Foreskin keratinocyte (primary cell): ENCODE measurements at places on chromosomes 7 and 10.

DNA sequence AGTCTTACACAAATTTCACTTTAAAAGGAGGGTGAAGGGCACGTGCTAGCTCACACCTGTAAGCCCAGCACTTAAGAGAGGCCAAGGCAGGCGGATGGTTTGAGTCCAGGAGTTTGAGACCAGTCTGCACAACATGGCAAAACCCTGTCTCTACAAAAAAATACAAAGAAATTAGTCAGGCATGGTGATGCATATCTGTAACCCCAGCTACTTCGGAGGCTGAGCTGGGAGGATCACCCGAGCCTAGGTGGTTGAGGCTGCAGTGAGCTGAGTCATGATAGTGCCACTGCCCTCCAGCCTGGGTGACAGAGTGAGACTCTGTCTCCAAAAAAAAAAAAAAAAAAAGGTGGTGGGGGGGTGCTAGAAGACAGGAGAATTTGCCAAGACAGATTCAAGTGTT, 237.3 kb upstream of the KLF14 start:
- no peak for DNase-seq

GRCh38 chr7:2947058-2947780, 96.4 kb downstream of the CARD11 start:
- DNase-seq = no peak

- DNase-seq = no peak
Measured at GRCh38 chr10:78933828-78934531, 134.8 kb upstream of the ZMIZ1 start.

- DNase-seq = no peak
Measured at GRCh38 chr10:30751678-30752331, 122.3 kb upstream of the LYZL2 start.

DNA sequence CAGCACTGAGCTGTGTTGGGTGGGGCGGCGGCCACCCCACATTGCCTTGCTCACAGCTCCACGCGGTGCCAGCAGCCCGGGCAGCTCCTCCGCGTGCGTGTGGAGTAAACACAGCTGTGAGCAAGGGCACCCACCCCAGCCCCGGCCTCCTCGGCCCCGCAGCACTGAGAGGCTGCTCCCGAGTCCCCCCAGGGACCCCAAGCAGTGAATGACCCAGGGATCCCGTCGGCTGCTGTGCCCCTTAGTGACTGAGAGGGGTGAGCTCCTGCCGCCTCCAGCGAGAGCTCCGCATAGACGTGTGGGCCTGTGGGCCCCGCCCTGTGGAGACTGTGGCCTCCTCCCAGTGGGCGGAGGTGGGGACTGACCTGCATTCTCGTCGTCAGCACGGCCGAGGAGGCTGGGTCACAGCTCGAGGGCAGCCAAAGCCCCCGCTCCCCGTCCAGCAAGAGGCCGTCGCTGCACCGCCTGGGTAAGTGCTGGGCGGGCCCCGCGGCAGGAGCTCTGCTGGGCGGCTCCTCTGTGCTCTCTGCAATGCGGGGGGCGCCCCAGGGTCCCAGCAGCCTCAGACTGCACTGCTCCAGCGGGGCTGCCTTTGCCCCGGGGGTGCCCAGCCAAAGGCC, 29.9 kb upstream of the UTF1 start:
- no peak for DNase-seq

GRCh38 chr10:93115661-93116383, 42.1 kb downstream of the CYP26A1 start:
- peak; percentile 23 for DNase-seq

- no peak for DNase-seq
Measured at GRCh38 chr7:158463317-158463716, 124.3 kb downstream of the PTPRN2 start.

DNA sequence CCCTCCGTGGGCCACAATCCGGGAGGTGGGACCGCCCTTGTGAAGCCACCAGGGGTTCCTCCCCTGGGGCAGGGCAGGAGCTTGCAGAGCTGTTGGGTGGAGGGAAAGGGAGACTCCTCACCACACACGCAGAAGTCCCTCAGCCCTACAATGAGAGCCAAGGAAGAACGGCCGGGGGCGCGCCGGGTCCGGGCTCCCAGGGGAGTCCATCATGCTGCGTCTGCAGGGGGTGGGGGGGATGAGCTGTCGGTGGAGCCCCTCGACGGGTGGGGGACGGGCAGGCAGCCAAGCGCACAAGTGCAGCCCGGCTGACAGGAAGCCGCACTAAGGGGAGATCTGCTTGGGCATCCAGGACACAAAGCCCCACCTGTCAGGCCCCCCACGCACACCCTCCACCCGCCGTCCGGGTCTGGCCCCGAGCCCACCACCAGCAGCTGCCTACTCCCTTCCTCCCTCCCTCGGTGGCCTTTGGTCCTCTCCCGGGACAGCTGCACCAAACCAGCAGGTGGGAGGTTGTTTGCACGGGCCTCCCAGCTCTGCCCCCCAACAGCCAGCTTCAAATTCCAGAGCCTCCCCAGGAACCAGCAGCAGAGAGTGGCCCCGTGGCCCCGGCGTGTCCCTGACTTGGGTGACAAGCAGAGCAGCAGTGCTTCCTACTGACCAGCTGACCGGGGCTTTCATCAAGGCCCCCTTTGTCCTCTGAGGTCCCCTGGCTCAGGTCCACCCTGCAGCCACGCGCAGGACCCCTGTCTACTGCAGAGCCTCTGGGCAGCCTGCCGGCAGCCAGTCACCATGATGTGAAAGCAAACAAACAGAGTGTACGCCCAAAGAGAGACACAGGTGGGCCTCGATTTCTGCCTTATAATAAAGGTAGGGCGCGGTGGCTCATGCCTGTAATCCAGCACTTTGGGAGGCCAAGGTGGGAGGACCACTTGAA, 50.3 kb downstream of the HIP1 start:
- no peak for DNase-seq

DNA sequence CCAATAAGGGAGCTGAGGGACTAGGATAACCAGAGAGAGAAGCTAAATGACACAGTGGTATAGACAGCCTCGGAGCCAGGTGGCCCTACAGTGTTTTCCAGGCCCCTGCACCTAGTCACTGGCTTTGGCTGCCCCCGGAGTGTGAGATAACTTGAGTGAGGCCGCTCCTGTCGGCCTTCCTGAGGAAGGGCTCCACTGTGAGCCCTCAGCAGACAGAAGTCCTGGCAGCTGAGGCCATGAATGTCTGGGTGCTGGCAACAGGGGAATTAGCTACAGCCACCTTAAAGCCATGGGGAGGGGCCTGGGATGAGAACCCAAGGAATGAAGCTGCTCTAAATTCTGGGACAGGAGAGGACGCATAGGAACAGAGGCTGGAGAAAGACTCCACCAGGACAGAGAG, 4.6 kb upstream of the GDF10 start:
- no peak for DNase-seq

DNA sequence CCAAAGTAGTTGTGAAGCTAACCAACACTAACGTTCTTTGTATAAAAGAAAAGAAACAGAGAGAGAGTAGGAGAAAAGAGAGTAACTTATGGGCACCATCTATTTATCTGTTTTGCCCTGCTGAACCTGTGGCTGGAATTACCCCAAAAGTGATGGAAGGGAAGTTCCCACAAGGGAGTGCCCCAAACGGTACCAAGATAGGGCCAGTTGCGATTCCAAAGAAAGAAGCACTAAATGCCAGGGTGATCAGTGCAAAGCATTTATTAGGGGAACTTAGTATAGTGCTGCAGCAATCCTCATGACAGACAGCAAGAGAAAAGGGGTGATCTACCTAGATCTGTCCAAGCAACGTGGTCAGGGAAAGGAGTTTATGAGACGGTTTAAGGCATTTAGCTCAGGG, 190.2 kb downstream of the SORCS3 start:
- DNase-seq = no peak

GRCh38 chr7:107938456-107939250, 47.7 kb downstream of the DLD start:
- peak; percentile 70 for DNase-seq

DNA sequence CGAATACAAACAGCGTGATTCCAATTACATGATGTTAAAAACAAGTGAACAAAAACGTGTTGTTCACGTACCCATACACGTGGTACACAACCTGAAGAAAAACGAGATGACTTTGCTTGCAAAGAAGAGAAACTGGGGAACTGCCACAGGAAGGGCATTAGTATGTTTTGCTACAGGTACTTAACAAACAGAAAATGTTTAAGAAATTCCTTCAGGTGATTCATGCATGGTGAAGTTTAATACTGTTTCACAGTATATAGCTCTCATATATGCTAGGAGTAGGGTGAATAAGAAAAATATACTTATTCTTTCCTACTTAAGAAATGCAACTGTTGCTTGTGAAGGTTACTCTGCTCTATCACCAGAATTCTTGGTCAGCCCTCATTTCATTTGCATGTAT, 9.8 kb downstream of the SEC61G start:
- no peak for DNase-seq

DNA sequence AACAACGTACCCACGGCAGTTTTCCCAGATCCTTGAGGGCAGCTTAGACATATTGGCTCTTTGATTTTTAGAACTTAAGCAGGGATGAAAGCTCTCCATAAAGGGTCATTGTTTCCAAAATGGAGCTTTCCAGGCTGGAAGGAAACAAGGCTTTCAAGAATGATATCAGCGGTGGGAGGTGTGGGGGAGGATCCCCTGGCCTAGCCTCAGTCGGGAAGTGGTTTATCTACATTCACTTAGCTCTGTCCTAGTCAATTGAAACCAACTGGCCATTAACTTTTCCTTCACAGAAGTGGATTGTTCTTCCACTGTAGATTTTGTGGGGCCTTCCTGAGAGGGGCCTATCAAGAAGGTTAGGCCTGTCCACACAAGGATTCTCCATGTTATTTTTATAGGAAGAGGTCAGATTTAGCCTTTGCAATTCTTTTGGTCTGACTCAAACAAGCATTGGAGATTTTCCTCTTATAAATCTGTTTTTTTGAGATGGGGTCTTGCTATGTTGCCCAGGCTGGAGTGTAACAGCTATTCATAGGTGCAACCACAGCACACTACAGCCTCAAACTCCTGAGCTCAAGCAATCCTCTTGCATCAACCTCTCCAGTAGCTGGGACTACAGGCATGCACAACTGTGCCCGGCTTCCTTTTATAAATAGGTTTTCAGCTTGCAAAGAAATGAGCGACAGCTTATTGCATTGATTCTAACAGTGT, 343.5 kb downstream of the LRMDA start:
- DNase-seq = no peak

DNA sequence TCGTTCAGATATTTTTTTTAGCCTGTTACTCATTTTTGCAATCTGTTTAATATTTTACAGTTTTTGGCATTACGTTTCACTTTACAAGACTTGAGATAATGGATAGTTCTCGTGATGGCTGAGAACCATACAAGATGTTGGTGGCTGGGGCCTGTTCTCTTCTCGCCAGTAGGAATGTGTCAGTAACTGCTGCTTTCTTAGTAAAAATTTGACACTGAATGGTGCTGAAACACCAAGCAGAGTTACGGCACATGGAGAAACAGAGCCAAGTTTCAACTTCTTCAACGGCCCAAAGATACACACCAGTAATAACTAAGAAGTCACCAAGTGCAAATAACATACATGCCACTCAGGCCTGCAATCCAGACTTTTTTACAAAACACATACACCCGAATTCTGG, 130.4 kb downstream of the NRP1 start:
- no peak for DNase-seq

- peak; percentile 49 for DNase-seq
Measured at GRCh38 chr10:17527514-17528146, 73.2 kb upstream of the ST8SIA6 start.

- DNase-seq = no peak
Measured at GRCh38 chr7:7639421-7639820, 1.1 kb upstream of the UMAD1 start.

DNA sequence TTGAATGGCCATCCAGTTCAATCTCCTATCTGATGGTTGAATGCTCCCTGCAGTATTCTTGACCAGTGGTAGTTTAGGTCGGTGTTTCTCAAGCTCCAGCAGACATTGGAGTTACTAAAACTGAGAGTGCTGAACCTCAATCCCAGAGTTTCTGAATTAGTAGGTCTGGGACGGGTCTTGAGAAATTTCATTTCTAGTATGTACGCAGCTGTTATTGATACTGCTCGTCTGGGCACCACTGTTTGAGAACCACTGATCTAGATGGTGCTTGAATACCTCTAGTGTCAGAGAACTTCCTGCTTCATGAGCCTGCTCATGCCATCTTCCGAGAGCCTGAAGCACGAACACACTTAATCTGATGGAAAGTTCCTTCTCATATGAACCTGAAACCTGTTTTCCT, 99.4 kb upstream of the CREB5 start:
- no peak for DNase-seq

DNA sequence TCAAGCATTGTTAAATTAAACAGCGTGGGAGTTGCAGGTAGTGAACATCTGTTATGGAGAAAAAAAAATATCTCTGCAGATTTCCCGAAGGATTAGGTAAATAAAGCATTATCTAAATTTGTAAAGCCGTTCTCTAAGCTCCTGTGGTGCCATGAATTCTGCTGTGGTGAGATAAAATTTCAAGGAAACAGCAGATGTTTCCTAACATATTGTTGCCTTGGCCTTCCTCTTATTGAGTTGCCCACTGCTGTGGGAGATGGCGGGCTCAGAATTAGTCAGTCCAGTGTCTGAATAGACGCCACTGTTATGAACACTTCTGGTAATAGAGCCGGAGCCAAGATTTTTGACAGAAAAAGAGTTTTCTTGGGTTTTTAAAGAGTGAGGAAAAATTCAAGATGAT, 82.6 kb upstream of the ELMO1 start:
- no peak for DNase-seq

- no peak for DNase-seq
Measured at GRCh38 chr7:27243340-27244163, 950 bp downstream of the EVX1 start.

- DNase-seq = peak; percentile 33
Measured at GRCh38 chr7:2360796-2361195, 6.2 kb downstream of the EIF3B start.

GRCh38 chr7:5557920-5558401, 134.3 kb upstream of the TNRC18 start:
- DNase-seq = no peak

DNA sequence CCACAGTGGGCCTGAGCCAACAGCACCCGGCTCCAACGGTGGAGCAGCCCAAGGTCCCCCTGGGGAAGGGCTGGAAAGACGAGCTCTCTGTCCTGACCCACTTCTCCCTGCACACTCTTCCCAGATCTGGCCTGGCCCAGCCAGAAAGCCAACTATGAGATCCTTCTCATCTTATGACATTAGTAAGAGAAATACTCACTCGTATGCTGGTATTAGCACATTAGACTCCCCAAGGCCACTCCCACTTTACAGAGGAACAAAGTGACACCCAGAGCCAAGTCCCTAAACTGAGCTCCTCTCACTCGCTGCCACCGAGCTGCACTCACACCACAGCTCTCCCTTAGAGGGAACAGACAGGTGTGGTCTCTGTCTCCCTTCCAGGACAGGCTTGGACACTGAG, 24.8 kb downstream of the DLG5 start:
- no peak for DNase-seq

GRCh38 chr7:3282457-3282856, 18.6 kb upstream of the SDK1 start:
- no peak for DNase-seq

GRCh38 chr10:61215246-61215645, 237.9 kb downstream of the TMEM26 start:
- DNase-seq = no peak
